ENCODE measurements at places on chromosomes 12 and 14.

GRCh38 chr12:62966990-62967506, 32.1 kb upstream of the PPM1H start:
- no peak for DNase-seq

- no peak for DNase-seq
These were observed 10.0 kb downstream of the EML1 start for GRCh38 chr14:99803106-99803775.

- peak; percentile 53 for DNase-seq
These were observed 6.0 kb upstream of the GTSF1 start for GRCh38 chr12:54479421-54479820.

GRCh38 chr12:114895827-114896226, 211.9 kb upstream of the TBX3 start:
- no peak for DNase-seq
